ENCODE measurements at places on chromosomes 12 and 14.

- peak; percentile 90 for DNase-seq
Measured at GRCh38 chr12:1644534-1645438, 15.8 kb downstream of the WNT5B start.

DNA sequence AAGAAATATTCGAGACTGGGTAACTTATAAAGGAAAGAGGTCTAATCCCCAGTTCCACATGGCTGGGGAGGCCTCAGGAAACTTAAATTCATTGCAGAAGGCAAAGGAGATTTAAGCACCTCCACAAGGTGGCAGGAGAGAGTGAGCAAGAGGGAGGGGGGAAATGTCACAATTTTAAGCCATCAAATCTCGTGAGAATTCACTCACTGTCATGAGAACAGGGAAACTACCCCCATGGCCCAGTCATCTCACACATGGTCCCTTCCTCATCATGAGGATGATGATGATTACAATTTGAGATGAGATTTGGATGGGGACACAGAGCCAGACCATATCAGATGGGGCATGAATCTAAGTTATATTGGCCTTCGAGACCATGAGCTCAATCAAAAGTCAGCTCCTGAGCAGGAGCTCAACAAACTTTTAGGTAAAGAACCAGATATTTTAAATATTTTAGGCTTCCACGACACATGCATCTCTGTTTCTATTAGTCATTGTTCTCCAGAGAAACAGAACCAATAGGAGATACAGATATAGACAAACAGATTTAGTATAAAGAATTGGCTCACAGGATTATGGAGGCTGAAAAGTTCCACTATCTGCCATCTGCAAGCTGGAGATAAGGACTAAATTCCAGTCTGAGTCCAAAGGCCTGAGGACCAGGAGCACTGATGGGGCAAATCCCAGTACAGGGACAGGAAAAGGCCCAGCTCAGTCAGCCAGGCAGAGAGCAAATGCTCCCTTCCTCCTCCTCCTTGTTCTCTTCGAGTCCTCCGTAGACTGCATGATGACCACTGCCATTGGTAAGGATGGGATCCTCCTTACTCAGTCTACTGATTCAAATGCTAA, 24.9 kb downstream of the DGLUCY start:
- DNase-seq, result no peak

DNA sequence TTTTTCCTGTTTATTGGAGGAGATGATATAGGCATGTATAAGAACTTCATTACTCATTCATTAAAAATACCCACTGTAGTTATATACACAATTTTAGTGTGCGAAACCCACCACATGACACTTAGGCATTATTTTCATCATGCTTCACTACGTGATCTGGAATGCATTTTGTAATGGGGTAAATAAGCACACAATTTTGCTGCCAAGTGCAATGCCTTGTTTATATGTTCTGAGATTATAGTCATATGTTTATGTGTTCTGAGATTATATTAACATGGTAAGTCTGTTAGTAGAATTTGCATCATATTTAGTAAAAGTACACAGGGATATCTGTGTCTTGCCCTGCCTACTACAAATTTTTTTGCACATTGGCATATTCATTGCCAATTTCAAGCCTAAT, 1123.0 kb downstream of the LRFN5 start:
- no peak for DNase-seq

DNA sequence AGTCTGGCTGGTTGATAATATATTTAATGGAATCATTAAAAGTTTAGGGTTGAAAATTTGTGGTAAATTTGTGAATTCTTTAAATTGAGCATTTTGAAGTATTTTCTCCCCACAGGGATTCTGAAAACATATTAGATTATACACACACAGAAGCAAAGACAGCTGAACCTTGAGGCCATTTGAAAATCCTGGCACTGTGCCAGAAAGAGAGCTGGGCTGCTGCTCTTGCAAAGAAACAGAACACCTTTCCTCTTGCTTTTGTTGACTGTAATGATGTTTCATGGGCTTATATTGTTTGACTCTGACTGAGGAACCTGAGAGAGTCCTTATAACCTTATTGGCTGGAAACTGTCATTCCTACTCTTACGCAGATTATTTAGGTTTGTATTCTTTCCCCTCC, 4.8 kb downstream of the RNF34 start:
- no peak for DNase-seq

DNA sequence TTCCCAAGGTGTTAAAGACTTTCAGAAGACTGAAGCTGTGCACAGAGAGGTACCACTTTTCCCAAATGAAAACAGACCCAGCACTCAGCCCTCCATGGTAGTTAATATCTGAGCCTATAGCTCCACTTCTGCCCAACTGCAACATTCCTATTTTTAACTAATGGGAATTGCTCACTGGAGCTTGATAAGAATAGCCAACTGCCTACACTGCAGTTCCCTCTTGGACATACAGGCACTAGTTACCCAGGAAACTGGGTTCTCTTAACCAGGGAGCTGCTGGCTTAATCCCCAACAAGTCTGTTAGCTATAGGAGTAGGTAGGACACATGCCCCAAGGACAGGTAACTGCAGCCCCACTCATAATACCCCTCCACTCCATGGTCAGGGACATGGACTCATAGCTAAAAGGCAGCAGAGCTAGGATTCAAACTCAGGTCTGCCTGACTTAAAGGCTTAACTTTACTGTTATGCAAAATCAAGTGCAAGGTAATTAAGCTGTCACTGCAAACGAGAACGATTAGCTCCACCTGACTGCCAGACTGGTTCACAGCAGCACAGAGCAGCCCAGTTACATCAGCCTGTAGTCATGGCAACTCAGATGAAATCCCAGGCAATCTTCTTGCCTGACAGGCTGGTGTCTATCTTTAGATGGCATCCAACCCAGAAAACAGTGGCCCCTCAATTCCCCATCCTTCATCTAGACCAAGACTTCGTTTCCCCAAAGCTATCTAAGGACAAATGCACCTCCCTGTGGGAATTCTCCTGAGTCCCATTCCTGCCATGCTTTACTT, 77.1 kb upstream of the ACTN1 start:
- DNase-seq, result peak; percentile 36

GRCh38 chr14:96727491-96727890, 69.7 kb upstream of the VRK1 start:
- no peak for DNase-seq

DNA sequence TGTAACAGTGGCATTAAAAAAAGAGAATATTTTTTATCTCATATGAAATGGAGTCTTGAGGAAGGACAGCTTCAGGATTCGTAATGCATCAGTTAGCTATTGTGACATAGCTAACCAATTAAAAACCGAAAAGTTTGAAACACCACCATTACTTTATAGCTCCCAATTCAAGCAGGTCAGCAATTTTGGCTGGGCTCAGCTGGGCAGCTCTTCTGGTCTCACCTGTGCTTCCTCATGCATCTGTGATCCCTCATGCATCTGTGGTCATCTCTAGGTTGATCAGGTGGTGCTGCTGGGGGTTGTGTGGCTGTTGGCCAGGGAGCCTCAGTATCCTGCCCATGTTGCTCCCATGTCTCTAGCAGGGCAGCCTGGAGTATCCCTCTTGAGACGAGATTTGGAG, 76.7 kb upstream of the KCNA1 start:
- DNase-seq, result no peak

DNA sequence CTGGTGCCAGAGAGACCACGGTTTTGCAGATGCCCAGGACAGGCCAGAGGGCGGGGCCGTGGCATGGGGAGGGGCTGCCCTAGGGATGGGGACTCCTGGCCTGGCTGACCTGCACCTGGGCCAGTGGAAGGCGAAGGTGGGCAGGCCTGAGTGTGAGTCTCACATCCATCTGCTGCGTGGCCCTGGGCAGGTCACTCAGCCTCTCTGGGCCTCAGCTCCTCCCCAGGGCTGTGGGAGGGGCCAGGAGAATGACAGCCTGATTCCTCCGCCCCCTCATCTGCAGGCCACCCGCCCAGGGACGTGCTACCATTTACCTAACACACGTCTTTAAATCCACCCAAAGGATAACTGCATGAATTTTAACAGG, 90.9 kb downstream of the GALNT9 start:
- no peak for DNase-seq

DNA sequence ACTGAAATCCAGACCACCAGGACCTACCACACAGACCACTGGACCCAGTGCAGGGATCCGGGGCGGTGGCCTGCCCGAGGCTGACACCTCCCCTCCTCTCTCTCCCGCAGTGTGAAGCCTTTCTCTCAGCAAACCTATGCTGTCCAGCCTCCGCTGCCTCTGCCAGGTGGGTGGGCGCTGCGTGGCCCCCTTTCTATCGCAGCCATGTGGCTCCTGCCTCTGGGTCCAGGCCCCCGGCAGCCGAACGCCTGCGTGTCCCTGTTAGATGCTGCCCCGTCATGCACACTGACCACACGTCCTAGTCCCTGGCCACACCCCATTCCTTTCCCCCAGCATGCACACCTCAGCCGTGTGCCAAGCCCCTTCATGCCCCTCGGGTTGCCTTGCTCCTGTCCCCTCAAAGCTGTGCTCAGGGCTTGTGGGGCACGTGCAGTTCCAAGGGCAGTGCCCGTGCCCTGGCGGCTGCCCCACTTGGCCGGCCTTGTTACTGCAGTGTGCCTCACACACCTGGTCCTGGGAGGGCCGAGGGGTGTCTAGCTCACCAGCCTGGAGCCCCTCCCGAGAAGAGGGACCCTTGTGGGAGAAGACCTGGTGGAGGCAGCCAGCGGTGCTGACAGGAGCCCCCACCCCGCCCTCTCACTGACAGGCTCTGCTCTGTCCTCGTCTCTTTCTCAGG, 58.0 kb upstream of the TSPAN9 start:
- DNase-seq, result no peak

DNA sequence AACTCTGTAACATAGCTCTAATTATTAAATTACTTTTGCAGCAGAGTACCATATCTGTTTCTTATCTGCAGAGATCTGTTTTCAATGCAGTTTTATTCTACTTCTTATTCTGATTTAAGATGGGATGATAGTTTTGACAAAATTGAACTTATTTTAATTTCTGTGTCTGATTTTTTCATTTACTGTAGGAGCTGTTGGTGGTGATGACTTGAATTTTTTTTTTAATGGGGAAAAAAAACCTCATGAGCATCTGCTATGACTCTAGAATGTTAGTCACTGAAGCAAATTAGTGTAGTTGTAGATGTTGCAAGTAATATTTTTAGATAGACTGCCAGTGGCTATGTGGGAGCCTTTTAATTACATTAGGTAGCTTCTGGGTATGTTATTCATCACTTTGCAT, 23.4 kb downstream of the DNM1L start:
- DNase-seq, result no peak

DNA sequence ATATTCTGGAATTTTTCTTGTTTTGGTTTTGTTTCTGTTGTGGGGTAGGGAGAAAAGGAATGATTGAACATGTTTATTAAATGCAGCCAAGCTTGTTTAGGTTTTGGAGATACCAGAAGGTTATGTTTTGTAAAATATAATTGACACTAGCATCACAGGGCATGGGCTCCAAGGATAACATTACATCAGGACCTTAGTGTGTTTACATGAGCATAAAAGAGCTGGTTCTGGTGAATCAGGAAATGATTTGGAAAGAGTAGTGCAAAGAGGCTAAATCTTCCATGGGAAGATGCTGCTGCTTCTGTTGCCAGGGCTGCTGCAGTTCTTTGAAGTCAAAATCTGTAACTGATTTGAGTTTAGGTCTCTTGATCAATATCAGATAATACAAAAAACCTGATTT, 118.7 kb downstream of the ETNK1 start:
- no peak for DNase-seq

GRCh38 chr12:99985631-99986030, 895 bp upstream of the ANKS1B start:
- DNase-seq, result no peak

GRCh38 chr12:26680727-26681455, 152.1 kb downstream of the ITPR2 start:
- peak; percentile 38 for DNase-seq

Measured in AG20443 (cell line).